ENCODE measurements at places on chromosomes 3 and 15.

DNA sequence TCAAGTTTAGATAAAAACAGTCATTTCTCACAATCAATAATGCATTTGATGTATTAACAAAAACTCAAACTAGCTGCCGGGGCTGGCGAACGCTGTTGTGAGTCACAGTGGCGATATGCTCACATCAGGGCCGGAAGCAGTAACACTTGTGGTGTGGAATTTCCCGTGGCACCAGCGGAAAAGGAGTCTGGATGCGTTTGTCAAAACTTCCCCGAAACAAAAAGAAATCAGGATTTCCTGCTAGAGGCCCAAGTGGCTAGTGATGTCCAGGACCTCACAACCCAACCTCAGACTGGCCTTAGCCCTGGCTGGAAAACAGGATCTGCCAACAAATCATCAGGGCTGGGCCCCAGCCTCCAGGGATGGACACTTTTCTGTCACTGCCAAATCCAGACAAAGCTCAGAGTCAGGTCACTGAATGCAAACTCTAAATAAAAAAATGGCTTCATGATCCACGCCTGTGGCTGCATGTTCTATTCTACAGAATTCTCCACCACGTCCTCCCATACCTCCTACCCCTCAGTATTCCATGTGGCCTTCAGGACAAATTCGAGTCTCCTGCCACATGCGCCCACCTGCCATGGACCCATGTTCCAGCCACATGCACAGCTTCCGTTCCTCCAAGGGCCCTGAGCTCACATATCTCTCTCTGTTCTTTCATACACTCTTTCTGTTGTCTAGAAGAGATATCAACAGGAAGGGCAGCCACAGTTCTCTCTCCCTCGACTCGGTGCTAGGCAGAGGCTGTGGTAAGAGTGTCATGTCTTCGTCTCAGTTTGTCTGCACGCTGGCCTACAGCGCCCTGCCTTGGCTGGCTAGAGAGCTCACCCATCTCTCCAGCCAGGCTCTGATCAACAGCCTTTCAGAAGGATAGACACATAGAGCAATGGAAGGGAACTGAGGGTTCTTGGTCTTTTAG is 35.4 kb downstream of the EHD4 start:
- peak; percentile 61 for DNase-seq

GRCh38 chr3:149277331-149277813 is 55.7 kb upstream of the CP start:
- no peak for DNase-seq

DNA sequence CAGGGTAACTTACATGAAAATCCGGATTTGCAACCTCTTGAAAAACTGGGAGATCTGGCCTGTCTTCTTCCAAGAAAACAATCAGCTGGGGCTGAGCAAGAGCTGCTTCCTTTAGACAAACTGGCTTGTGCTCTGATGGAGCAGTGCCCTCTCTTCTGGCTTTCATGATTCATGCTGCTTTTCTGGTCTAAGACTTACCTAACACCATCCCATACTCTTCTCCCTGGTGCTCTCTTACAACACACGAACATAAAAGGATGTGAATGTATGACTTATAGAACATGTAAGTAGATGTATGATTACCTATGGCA is 9.9 kb downstream of the TJP1 start:
- no peak for DNase-seq

- no peak for DNase-seq
Measured at GRCh38 chr3:117746066-117746465, 1036.5 kb downstream of the TUSC7 start.

DNA sequence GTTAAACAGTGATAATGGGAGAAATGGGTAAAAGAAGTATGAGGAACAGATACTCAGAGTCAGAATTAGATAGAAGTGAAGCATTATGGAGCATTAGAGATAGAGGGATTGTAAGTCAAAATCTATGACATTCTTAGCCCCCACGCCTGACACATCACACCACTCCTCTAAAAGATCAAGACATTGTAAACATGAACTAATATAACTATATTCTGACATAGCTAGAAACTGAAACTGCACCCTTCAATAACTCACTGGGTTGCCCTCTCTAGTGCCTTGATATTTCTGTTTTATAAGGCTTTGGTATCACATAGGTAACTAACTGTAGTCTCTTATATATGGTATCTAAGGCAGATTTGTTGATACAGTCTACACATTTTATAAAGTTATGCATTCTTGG is 684.3 kb upstream of the DPPA4 start:
- DNase-seq: no peak

- peak; percentile 70 for DNase-seq
Measured at GRCh38 chr3:158672215-158673176, at the start of gene LXN. LXN (minus strand) TSS chr3:158672648; CDS start chr3:158672478, 170 bp downstream.

DNA sequence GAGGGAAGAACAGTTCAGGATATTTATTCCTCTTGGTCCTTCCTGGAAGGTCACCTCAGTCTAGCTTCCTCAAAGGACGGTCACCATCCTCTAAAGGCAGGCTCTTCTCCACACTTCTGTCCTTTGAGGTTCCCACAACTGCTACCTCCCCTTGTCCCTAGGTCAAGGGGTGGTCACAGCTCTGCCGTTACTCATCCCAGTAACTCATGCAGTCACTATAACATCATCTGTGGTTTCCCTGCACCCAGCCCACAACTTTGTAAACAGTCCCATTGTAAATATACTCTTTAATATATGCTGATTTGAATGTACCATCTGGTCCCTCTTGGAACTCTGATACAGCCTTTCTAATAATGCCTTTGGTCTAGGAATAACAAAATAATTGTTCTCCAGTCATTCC is 887.4 kb downstream of the FHIT start:
- DNase-seq: no peak

- no peak for DNase-seq
Measured at GRCh38 chr15:41367418-41367817, 34.7 kb downstream of the NUSAP1 start.

DNA sequence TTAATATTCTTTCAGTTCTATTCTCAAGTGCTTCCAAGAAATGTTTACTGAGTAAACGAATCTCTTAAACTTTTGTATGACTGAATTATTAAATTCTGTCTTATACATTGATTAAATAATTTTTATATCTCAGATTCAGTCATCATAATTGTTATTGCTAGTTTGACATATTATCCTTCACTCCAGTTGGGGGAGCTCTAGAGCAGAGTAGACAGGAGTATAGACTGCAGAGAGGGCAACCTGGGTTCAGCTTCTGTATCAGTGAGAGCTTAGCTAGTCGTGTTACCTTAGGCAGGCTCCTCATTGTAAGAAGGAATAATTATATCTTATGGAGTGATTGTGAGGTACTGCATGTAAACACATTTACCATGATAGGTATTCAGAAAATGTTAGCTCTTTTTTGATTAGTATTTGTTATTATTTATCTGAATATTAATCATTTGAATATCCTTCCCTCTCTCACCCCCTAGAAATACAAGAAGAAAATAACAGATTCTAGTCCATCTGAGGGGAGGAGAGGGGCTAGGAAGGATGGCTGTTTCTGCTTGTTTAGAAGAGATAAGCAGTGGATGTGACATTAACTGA is 31.0 kb upstream of the ZCWPW2 start:
- no peak for DNase-seq

DNA sequence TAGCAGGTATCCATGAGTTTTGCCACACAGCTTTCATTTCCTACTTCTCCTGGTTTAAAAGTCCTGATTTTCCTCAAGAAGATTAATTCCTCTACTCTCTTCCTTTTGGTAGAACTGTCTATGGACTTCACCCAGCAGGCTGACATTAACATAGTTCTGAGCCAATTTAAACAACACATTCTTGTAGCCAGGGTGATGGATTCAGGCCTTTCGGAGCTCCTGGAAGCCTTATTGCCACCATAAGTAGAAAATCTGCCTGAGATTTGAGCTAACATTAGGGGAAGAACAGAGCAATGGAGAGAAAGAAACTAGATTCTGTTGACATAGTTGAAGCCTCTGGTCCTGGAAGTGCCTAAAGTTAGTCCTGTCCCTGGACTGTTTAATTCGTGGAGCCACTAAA is 449.8 kb downstream of the TAFA4 start:
- no peak for DNase-seq

GRCh38 chr15:56460071-56460470 is 4.9 kb downstream of the MNS1 start:
- DNase-seq: no peak

- no peak for DNase-seq
Measured at GRCh38 chr3:105427332-105427731, 60.6 kb downstream of the ALCAM start.

GRCh38 chr3:172635588-172635987 is 75.3 kb downstream of the NCEH1 start:
- DNase-seq: no peak

DNA sequence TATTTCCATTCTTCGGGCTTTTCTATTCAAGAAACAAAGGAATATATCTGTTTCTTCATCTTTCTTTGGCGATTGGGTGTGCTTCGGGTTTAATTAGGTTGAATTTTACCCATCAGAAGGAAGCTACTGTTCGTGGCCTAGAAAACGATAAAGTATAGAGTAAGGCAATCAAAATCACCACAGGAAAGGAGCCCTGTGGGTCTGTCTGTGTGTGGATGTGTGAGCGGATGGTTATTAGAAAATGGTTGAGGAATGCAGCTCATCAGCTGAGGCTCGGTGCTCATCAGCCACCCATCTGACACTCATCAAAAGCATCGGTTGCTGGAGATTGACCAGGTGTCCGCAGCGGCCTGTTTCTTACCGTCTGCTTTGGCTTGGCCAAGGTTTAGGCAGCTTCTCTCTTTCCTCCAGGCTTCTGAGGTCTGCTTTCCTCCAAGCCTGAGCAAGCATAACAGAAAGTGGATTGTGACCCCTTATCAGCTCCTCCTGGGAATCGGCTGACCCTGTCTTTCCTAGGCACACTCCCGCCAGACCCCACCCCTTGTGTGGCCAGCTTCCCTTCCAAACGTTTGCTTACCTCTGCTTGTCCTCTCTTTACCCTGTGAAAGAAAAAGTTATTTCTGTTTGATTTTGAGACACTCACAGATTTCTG is 17.6 kb upstream of the ISLR start:
- DNase-seq: no peak

DNA sequence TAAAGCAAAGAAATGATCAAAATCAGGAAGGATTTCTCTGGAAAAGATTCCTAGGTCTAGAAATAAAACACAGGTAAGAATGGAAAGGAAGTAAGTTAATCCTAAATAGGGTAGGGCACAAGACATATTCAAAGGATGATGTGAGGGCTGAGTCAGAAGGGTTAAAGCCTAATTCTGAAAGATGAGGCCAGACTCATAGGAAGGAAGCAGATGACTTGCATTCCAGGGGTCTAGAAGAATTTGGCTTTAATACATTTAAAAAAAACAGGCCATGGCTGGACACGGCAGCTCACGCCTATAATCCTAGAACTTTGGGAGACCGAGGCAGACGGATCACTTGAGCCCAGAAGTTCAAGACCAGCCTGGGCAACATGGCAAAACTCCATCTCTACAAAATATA is 3.2 kb downstream of the SSR3 start:
- no peak for DNase-seq

GRCh38 chr3:149180057-149180573 is 41.5 kb downstream of the CP start:
- DNase-seq: no peak

- no peak for DNase-seq
Measured at GRCh38 chr3:194224471-194225417, 88.8 kb downstream of the HES1 start.

GRCh38 chr15:38905632-38906031 is 341.0 kb upstream of the RASGRP1 start:
- DNase-seq: no peak

DNA sequence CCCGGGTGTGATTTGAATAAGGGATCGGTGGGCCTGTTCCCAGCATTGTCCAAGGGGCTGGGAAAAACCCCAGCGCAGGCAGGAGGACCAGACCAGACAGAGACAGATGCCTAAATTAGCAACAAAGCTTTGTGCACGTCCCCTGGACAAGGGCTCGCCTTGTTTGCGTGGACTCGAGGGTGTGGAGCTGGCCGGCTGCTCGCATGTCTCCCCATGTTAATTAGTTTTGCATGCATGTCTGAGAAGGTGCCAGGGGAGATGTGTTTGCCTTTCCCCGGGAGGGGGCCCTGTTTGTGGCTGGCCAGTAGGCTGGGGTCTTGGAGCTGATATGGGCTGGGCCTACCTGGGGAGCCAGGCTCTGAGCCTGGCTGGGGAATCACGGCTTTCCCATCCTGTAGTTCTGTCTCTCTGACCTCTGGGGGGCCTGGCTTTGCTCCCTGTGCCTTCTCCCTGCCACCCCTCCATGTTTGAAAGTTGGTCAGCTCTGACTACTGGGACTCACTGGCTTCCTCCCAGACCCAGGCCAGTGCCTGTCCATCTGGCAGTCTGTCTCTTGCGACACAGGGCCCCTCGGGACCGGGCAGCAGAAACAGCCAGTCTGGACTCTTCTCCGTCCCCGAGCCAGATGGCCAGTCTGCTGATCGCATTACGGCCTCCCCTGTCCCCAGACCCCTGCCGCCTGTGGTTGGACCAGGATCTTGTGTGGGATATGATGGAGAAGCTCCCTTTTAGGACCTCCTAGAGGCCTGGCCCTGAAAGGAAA is 55.4 kb upstream of the POLG start:
- no peak for DNase-seq

- no peak for DNase-seq
Measured at GRCh38 chr15:38320181-38320580, 67.5 kb downstream of the SPRED1 start.

DNA sequence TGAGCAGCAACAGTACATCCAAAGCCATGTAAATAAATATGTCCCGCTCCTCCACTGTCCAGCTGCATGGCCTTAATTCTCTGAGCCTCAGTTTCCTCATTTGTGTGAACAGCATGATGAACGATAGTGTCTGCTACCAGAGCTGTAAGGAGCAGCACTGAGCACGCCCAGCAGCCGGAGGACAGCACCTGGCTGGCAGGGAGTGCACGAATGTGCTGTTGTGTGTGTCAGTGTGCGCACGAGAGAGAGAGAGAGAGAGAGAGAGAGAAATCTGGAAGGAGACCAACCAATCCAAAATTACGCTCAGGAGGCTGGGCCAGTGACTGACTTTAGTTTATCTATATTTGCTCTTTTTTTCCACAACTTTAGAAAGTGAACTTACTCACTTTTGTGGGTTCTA is 26.6 kb upstream of the PLXNA1 start:
- DNase-seq: no peak

- no peak for DNase-seq
Measured at GRCh38 chr3:28103861-28104260, 137.6 kb upstream of the CMC1 start.

DNA sequence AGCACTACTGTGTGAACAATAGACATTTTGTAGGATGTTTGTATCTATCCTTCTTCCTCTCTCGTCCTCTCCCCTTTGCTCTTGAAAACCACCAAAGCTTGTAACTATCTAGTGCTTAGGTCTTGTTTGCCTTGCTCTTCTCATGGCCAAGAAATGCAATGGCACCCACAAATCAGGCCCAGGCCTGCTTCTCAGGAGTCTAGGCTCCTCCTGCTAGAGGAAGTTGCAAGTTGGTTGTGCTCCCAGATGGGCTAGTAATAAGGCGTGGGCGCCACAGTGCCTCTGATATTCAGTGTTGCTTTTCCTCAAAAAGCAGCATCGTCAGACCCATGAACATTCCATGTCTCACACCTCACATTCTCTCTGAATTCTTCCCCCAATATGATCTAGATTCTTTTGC is 28.7 kb downstream of the ZNF385D start:
- DNase-seq: no peak

Data from stimulated activated CD8-positive, alpha-beta memory T cell treated with anti-CD3 and anti-CD28 coated beads, Interleukin-15, amount 100 ng/mL, for 48 hours (primary cell).